Peyer's patch (tissue), 4 donors: ENCODE measurements at places on chromosomes 13 and 19. TPM values are rescaled to one million over a fixed set of nuclear protein-coding genes. Genes with fewer than 3 reads are reported as not detected.

- DNase-seq, result no peak
Observed at GRCh38 chr19:14053500-14053899, 8.4 kb downstream of the PALM3 start.

GRCh38 chr19:47430041-47430802 lies 10.9 kb upstream of the MEIS3 start:
- no peak for DNase-seq

- DNase-seq, result no peak
Observed at GRCh38 chr13:74891610-74892009, 590.4 kb downstream of the TBC1D4 start.

DNA sequence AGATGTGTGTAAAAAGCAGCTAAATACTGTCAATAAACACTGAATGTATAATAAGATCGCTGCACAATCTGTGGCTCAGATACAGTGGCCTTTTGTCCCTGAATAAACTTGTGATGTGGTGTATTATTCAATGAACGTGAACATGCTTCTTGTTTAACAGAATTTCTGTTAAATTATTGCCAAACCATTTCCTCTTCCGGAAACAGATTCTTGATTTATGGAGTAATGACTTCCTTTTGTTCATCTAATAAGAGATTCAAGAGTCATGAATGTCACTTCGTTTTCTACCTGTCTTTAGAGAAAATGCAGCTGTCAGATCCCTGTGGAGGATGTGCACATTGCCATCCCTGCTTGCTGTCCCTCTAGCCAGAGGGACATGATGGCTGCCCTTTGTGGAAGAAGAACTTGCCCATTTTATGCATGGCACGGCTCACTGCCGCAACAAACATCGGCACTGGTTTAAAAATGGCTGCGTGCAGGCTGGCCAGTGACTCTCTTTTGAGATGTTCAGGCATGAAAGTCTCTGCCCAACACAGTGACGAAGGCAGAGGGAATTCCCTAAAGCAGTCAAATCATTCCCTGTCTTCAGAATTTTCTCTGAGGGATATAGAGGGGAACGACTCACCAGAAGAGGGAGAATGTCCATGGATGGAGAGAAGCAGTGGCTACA lies 3.1 kb upstream of the TNFSF13B start:
- DNase-seq, result no peak

DNA sequence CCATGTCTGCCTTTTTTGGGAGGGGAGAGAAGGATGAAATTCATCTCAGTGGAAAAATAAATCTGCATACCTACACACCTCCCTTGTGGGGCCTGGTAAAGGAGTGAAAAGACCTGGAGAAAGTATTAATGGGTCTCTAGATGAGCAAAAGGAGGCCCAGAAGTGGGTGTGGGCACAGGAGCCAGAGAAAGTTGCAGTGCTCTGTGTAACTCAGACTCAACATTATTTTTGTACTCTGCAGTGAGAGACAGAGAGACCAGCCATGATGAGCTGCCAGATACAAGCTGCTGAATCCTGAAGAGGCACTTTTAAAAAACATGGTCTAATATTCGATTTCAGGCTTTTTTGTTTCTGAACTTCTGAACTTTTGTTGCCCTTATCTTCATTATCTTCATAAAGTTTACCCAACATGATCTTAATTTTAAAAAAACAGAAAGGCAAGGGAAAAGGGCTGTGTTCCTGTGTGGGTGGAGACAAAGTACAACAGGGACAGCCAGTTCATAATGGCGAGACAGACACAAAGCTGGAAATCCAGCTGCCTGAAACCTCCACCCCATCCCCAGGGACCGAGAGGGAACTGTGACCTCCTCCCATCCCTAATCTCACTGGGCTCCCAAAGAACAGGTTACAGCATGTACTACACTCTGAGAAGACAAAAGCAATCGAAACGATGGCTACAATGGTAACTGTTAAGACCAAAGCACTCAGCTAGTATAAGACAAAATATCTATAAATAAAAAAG lies 77.2 kb downstream of the KLF12 start:
- no peak for DNase-seq

GRCh38 chr13:54802226-54802625 lies 1773.6 kb downstream of the OLFM4 start:
- no peak for DNase-seq

DNA sequence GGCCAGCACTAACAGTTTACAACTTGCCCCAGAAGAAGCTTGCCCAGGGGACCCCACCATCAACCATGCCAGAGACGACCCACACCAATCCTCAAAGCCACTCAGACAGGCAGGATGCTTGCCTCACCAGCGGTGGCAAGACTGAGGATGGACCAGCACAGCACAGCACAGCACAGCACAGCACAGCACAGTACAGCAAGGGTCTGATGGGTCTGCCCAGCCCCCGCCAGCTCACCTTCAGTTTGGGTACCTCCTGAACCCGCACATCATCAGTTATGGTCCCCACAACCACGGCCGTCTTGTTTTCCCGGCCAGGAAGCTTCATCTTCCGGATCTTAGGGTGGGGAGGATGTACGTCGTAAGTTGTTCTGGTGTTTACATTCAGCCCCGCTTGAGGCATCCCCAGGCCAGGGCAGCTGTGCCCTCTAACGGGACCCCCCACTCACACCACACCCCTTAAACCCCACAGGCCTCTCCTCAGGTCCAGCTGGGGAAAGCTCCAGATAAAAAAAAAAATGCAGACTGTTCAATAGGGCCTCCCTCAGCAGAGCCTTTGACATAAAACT lies 1.7 kb upstream of the FAM83E start:
- no peak for DNase-seq

DNA sequence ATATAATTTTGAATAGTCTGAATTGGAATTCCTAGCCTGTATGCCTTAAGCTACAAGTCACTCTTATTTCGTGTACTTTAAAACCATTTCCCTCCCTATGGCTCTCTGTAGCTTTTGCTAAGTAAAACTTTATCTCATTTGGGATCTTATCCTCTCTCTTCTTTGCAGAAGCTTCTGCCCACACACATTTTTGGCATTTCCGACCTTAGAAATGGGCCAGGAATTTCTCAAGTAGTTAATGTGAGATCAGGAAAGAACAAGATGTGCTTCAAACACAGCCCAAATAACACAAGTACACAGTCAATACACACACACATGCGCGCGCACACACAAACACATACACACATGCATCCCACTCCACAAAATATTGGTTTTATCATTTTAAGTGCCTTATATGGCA lies 931.0 kb upstream of the MIR17HG start:
- DNase-seq, result no peak

GRCh38 chr19:31513841-31514240 lies 164.6 kb upstream of the TSHZ3 start:
- DNase-seq, result no peak

ZNF566 gene
- total RNA-seq, result 39.6 TPM

MIA gene
- not detected for total RNA-seq

PLK5 gene
- not detected for total RNA-seq

CYP2F1 gene
- total RNA-seq, result not detected
